Kasumi-1 (cell line): ENCODE measurements at places on chromosomes 7 and 10.

DNA sequence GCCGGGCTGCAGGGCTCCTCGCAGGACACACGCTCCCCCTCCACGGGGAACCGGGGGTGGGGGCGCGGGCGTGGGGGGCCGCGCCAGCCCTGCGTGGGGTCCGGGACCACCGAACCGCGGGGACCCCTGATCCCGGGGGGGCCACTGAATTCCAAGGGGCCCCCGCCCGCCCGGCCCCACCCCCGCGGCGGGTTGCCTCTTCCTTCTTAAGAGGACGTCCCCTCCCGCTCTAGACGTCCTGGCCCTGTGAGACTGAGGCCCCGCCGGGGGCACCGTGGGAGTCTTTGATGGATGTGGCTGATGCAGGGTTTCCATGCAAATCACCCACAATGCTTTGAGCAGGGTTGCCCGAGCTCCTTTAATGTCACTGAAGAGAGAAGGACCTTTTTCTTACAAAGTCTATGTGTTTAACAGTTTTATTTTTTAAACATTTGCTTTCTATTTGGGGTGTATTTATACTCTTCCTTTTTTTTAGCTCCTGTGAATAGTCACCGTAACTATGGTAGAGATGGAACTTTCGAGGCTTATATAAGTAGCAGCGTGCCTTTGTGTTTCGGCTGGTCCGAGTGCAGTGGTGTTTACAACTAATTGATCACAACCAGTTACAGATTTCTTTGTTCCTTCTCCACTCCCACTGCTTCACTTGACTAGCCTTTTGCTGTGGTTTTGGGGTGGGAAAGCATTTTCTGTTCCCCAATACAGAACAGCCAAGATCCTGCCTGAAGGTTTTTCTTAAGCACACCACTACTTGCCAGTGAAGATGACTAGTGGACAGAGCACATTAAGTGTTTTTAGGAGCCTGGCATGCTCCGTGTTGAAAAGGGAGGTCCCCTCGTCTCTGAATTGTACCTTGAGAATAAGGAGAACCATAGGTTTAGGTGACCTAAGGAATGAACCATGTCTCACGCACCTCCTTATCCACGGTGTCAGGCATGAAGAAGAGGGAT, 44.8 kb downstream of the PDIA4 start:
- DNase-seq, result peak; percentile 64

DNA sequence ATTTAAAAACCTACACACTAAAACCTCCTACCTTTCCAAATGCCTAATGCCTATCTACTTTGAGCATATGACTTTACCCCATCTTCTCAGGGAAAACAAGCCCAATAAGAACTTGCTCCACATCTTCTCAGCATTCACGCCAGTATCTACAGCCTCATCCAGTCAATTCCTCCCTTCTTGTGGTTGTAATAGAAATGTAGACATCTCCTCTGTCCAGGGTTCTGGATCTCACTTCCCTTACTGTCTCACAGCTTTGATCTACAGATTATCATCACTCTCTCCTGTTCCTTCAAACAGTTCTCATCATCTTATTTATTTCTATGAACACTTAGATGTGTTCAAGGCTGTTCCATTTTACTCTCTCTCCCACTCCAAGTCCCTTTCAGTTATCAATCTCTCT, 70.4 kb upstream of the NOBOX start:
- peak; percentile 38 for DNase-seq

- DNase-seq, result no peak
Measured at GRCh38 chr10:19791032-19791431, 25.2 kb upstream of the PLXDC2 start.

DNA sequence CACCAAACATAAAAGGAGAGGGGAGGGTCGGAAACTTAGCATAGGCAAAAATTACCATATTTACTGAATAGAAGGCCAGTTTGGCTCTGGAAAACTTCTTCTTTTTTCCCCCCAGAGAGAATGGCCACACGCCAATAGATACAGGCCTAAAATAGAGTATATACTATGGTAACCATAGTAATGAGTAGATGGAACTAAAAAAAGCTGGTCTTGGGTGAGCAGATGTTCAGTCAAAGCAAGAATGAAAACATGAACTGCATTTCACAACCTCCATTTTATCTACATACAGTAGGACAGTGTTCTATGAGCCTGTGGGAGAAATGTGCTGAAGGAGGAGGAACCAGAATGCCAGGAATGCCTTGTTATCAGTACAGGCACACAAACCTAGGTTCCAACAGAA, 141.7 kb upstream of the SEMA3A start:
- peak; percentile 83 for DNase-seq

DNA sequence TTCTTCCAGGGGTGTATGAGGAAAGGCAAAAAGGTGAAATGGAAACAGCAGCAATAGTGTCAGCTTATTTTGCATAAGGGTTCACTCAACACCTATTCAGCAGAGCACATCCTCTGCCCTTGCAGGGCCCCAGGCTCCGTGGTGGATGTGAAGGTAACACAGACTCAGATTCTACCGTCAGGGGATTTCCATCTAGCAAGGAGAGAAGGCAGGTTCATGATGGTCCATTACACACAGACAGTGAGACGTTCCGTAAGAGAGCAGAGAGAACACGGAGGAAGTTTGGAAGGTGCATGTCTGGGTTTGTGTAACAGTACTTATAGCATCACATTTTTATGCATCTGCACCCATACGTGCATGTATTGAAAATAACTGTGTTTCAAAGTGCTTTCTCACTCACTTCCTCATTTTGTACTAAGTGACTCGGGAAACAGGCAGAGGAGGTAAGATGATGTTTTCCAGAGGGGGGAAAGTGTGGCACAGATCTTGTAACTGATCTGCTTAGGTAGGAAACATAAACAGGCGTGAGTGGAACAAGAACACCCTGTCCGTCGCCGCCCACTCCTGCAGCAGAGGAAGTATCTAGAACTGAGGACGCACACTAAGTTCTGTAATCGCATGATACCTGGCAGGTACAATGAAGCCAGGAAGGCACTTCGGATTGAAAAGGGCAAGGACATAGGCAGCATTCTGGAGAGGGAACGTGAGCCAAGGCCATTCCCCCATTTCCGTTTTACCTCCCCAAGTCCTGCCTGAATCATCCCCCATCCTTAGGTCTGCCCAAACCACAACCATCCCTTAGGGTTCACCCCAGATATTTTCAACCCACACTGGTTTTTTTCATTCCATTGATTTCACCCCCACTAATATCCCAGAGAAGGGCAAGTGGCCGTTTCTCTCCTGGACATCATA, 1.0 kb upstream of the ENO4 start:
- no peak for DNase-seq

- DNase-seq, result no peak
Measured at GRCh38 chr7:147607157-147607800, 983.3 kb upstream of the C7orf33 start.

DNA sequence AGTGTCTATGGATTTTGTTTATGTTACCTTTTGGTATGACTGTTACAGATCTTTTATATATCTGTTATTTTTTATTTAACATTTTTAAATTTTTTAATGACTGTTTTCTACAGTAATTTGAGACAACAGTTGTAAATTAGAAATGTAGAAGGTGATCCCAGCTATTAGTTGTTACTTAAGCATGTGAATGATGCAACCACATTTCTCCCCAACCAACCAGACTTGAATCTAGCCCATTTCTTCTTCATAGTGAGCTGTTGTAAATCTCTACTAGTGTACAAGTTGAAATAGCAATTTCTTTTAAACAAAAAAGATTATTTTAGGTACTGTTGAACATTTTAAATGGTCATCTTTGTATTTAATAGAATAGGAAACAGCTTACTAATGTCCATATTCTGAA, 18.0 kb downstream of the TMEM106B start:
- no peak for DNase-seq

- DNase-seq, result no peak
Measured at GRCh38 chr10:123156078-123156477, 1.9 kb downstream of the BUB3 start.
